ENCODE measurements at places on chromosomes 2 and 18.

DNA sequence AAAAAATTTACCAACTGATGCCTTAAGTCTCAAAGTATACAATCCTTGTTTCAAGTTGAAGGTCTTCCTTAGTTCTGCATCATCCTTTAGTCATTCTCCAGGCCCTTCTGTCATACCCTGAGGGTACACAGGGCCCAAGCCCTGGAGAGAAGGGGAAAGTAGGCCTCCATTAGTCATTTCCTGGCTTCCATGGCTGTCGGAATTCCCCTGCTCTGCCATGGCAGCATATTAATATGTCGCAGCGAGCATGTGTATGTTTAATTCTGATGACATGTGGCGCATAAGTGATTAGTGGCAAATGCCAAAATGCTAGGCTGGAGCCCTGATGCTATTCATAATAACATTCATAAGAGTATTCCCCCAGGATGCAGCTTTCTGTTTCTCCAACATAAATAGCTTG is 22.1 kb downstream of the GPR39 start:
- no peak for DNase-seq

- no peak for DNase-seq
Measured at GRCh38 chr2:99169534-99169933, 11.3 kb downstream of the MITD1 start.

GRCh38 chr18:31248783-31249521 is 69.0 kb upstream of the DSG1 start:
- no peak for DNase-seq

DNA sequence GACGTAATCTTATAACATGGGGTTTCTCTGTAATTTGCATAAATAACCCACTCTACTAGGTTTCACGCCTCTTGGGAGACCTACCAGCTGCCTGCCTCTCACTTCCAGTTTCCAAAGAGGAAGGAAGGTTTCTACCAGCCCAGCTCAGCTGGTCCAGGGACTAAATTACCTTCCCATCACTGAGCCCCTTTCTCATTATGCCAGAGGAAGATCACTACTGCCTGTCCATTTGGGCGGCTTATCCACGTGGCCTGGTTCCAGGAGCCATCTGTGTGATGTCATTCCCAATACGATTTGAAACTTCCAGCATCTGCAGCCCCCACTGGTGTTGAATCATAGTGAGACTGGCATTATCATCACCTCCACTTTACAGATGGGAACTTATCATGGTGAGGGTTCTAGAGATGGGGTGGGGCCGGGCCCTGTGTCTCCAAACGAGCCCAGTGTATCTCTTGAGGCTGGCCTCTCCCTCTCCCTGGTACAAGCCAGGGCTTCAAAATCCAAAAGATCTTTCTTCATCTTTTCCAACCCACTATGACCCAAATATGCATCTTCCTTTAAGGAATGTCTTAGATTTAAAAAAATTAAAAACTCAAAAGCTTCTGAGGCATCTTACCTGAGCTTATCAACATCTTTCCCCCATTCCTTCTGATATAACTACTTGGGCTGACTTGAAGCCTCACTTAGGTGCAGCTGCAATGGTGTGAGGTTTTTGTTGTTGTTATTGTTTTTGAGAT is 140.8 kb downstream of the DDX1 start:
- no peak for DNase-seq

- DNase-seq: peak; percentile 73
Measured at GRCh38 chr2:9311488-9311887, 104.9 kb downstream of the ASAP2 start.

DNA sequence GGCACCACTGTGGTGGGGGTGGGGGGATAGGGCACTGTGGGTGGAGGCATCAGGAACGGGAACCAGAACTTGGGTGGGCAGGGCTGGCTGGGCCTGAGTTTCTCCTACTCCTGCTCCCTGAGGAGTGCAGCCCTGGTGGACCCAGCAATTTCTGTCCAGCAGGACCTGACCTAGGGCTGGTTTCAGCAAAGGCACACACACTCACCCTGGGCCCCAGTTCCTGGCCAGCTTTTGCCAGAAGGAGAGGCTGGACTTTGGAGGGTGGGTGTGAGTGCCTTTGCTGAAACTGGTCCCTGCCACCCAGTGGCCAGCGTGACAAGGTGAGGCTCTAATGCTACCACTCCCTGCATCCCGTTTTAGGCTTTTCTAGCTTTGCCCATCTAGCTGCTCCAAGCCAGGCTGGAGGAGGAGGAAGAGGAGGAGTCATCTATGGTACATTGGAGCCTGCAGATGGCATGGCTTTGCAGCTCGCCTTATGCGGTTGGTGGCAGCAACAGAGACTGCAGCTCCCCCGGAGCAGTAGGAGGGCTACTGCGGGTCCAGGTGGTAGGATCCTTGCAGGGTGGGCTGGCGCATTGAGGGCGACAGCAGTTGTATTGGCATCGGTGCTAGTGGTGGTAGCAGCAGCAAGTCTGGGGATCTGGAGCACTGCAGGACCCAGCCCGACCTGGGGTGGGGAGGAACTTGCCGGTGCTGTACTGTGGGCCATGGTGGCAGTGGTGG is 40.4 kb upstream of the IMP4 start:
- no peak for DNase-seq

- no peak for DNase-seq
Measured at GRCh38 chr18:29823671-29824070, 1218.9 kb downstream of the DSC3 start.

DNA sequence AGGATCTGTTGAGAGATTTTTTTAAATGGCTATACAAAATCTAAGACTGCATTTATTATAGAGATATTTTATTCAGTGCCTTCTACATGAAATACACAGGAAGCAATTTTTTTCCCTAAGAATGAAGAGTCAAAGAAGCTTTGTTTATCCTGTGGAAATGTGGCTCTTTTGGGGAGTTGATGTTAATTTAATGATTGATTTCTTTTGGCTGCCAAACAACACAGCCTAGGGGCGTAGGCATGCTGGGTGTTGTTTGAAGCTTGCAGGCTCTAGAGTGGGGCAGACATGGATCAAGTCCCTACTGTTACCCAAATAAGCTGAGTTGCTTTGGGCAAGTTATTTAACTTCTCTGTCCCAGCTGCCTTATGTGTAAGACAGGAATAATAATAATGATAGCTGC is 21.1 kb upstream of the PLEK start:
- DNase-seq: no peak

DNA sequence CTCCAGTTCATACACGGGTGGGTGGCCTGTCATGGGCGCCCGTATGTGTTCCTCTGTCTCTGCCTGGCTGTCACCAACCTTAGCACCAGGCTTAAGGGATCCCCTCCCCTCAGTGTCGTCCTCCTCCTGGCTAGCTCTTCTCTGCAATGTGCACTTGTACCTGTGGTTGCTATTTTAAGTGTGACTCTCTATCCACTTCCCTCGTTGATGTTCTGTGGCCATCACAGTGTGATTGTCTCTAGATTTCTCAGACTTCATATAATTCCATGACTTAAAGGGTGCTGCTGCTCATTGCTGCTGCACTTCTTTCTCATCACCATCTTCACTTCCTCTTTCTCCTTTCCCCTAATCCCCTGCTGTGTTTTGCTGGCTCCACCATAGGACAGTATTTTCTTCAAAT is 143.4 kb downstream of the EML6 start:
- no peak for DNase-seq

GRCh38 chr2:209662021-209662420 is 109.6 kb upstream of the UNC80 start:
- DNase-seq: no peak

DNA sequence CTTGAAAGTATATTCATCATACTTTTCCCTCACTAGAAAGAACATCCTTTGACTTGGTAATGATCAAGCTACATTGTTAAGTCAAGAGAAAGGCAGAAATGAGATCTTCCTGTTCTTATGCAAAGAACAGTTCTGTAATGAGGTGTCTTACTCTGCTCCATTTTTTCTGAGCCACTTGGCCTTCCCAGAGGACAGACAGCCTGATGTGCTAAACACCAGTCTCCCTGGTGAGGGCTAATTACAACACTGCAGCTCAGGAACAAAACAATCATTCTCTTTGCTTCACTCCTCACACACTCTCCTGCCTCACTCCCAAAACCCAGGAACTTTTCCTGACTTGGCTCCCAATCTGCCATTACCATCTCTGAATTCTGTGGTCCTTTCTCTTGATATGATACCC is 25.6 kb downstream of the TACR1 start:
- DNase-seq: no peak

GRCh38 chr2:32472605-32473004 is 115.8 kb downstream of the BIRC6 start:
- DNase-seq: no peak

GRCh38 chr2:172021074-172021931 is 21.6 kb downstream of the METAP1D start:
- no peak for DNase-seq

DNA sequence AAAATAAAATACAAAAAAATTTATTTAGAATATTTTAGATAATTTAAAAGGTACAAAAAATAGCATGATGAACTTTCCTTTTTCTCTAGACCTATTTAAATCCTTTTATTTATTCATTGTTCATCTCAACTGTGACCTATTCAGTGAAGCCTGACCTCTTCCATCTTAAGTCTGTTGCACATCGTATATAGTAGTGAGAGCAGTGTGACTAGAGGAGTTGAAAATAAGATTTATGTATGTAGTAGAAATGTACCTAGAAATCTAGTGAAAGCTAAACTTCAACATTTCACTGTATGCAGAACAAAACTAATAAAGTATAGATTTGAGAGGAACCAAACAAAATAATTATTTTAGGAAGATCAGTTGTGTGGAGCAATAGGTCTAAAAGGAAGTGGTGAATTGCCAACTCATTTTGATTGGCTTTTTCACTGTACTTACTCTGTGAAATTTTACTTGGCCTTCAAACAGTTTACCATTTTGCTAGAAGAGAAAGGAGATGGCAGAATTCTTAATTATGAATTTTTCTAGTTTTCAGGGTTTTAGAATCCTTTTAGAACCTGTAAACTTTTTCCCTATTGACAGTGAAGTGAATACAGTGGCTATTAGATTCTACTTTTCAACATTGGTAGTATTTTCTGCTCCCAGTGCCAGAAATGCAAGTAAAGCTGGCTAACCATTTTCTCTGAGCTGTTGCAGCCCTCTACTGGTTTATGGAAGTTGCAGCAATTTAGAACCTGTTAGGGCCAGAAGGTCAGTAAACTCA is 11.0 kb downstream of the ANKRD12 start:
- no peak for DNase-seq

DNA sequence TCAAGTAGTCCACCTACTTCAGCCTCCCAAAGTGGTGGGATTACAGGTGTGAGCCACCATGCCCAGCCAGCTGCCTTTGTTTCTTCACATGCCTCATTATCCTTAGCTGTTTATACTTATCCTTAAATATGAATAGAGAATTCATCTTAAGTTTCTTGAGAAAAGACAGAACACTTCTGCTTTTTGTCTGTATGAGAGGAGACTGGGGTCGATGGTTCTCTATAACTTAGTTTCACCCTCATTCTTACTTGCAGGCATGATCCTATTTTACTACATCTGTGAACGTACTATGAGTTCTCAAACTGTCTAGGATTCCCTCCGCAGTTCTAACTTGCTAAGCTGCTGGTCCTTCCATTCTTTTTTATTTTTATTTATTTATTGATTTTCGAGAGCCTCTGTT is 20.4 kb downstream of the PPM1B start:
- no peak for DNase-seq

GRCh38 chr2:207131594-207131993 is 34.2 kb downstream of the KLF7 start:
- no peak for DNase-seq

- no peak for DNase-seq
Measured at GRCh38 chr2:147150241-147150635, 694.6 kb upstream of the ACVR2A start.

DNA sequence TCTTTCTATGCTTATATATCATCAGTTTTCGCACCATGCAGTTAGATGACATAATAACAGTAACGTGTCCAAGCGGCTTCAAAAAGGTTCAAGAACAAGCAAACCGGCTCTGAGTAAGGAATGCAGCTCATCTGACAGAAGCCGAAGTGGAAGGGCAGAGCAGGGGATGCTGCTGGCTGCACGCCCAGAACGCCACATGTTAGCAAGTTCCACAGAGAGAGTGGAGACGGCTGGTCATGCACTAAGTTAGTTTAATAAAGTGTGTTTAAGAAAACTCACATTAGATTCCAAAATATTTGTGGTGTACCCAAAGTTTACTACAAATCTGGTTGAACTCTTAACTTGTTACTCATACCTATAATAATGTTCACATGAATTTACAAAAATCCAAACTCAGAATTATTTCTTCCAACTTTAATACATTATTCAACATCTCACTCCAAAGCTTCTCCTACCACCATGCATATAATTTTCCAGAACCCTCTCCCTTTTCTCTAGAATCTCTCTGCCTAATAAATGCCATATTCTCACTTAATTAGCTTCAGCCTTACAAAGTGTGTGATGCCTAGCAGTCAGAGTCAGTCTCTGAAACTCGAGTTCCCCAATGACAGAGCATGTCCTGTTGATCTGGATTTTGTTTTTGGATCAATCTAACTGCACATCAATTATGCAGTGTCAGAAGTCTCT is 170.0 kb downstream of the DNAH7 start:
- DNase-seq: peak; percentile 90

DNA sequence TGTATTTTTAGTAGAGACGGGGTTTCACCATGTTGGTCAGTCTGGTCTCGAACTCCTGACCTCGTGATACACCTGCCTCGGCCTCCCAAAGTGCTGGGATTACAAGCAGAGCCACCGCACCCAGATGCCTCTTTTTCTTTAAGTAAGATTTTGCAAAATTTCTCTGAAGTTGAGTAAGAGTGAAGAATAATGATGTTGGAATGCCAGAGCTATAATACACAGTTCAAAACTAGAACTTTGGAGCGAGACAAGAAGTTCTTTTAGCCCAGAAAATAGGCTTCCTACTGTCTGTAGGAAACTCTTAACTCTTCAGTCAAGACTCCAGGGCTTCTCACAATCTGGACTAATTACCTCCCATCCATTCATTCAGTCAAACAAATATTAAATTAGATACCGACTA is 51.4 kb downstream of the MARCHF4 start:
- DNase-seq: no peak

DNA sequence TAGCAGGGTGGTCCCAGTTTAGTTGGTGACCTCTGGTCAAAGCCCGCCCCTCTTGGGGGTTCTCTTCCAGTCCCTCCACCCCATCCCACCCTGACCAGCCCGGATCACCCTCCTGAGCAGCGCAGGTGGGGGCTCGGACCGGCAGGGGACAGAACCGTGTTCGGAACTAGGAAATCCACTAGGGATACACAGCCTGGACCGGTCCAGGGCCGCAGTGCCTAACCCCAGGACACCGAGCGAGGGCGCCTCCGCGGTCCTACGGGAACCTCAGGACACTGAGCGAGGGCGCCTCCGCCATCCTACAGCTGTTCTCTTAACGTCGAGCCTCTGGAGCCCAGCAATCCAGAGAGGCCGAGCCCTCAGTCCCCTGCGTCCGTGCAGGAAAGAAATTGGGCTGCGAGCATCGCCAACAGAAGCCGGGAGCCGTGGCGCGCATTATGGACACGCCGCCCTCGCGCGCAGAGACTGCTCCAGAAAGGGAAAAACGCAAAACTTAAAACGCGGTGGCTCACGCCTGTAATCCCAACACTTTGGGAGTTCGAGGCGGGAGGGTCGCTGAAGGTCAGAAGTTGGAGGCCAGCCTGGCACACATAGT is 8.5 kb downstream of the RAX start:
- no peak for DNase-seq

GRCh38 chr2:119377993-119378345 is 11.2 kb downstream of the DBI start:
- DNase-seq: no peak

GRCh38 chr2:191247381-191248057 is 2.3 kb downstream of the MYO1B start:
- no peak for DNase-seq

GRCh38 chr2:176769021-176769420 is 443.6 kb upstream of the HNRNPA3 start:
- no peak for DNase-seq
